Hematopoietic multipotent progenitor cell (in vitro differentiated cells): ENCODE measurements at places on chromosomes 4 and X.

- no peak for DNase-seq
These were observed 101.9 kb downstream of the EFNB1 start for GRCh38 chrX:68930542-68931317.

DNA sequence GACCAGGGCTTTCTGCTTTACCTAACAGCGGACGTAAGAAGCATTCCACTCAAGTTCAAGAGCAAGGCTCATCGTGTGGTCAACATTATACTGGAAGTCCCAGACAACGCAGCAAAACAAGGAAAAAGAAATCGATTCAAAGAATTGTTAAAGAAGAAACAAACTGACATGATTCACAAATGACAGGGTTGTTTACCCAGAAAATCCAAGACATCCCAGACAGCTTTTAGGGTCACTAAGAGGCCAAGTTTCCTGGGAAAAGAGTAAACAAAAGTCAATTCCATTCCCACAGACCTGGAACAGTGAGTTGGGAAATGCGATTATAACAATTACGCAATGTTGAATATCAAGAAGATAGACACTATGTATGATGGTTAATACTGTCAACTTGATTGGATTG lies 21.5 kb upstream of the HTRA3 start:
- DNase-seq = no peak

DNA sequence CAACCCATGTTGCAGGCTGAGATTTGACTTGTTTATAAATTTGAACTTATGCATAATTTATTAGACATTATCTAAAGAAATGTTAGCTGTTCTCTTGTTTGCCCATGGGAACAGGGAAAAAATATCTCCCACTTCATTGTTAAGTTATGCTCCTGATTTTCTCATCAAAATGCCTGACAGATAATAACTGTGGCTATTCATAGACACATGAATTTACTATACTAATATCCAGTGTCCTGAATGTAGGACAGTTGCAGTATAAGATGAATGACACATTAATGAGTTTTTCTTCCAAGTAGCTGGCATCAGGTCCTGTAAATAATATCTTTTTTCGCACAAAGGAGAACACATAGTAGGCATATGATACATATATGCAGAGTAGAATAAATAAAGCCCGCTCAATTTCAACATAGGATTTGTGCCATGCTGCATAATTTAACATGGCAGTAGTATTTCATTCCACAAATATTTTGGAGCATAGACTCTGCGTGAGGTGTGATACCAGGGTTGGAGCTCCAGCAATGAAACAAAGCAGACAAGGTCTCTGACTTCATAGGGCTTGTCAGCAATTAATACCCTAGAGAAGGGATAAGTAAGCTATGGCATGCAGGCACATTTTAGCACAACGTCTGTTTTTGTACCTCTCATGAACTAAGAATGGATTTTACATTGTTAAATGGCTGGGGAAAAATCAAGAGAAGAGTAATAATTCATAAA lies 40.4 kb upstream of the DDX53 start:
- no peak for DNase-seq

- DNase-seq = no peak
These were observed 399 bp downstream of the AIFM1 start for GRCh38 chrX:130165181-130165702.

DNA sequence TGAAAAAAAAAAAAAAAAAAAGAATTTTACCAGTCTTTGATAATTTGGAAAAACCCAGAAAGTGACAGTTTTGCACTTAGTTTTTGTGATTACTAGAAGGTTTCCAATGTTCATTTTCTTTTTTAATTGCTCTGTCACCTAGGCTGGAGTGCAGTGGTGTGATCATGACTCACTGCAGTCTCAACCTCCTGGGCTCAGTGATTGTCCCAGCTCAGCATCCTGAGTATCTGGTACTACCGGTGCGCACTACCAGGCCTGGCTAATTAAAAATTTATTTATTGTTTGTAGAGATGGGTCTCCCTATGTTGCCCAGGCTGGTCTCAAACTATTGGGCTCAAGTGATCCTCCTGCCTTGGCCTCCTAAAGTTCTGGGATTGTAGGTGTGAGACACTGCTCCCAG lies 3.3 kb downstream of the NUDT9 start:
- DNase-seq = no peak
